ENCODE measurements at places on chromosomes 1 and 21. TPM values are rescaled to one million over a fixed set of nuclear protein-coding genes. Genes with fewer than 3 reads are reported as not detected.

The CDK18 gene
- 80.7 TPM for total RNA-seq

The KRTAP27-1 gene
- total RNA-seq, result not detected

The SLC30A10 gene
- not detected for total RNA-seq

The HCN3 gene
- 5.7 TPM for total RNA-seq

The TMEM53 gene
- 6.6 TPM for total RNA-seq

The CCDC17 gene
- total RNA-seq, result 1.8 TPM

The SPRR1B gene
- not detected for total RNA-seq

The EFNA4 gene
- 3.0 TPM for total RNA-seq

The EPHA2 gene
- 25.2 TPM for total RNA-seq

The RUNX3 gene
- 2.9 TPM for total RNA-seq

The PROK1 gene
- total RNA-seq, result 0.27 TPM

The TMPRSS15 gene
- total RNA-seq, result not detected

The TRIM17 gene
- 2.5 TPM for total RNA-seq

The SFN gene
- 7.6 TPM for total RNA-seq

The ALDH9A1 gene
- total RNA-seq, result 36.5 TPM

- no peak for DNase-seq
- no peaks in the 10 kb centered on the region for H3K27me3 ChIP-seq
- H3K36me3 ChIP-seq, result no peaks in the 10 kb centered on the region
- H3K27ac ChIP-seq, result no peak overlapping the region
- no peaks in the 10 kb centered on the region for H3K4me1 ChIP-seq
Measured at GRCh38 chr1:233641029-233641428, 27.1 kb downstream of the KCNK1 start.

DNA sequence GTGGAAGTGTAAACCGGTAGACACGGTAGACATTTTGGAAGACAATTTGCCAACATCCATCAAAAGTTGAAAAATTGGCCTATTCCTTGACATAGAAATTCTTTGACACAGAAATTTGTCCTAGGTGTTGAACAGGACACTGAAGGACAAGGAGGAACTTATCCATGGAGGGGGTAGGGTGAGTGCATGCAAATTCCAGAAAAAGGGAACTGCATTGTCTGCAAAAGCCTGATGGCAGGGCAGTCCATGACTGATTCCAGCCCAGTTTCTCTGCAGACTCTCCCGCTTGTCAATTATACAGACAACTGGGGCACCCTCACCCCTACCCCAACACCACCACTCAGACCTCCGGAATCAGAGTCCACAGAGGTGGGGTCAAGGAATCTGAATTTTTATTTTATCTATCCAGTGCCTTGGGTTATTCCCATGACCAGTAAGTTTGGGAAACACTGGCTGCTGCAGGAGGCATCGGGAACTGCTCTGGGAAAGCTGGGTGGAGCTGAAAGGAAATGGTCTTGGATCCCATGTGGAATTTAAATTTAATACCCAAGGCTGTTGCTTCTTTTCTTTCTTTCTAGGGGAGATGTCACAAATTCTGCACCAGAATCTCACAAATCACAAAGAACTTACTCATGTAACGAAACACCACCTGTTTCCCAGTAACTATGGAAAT, 103.3 kb upstream of the SLC45A1 start:
- no peaks in the 10 kb centered on the region for H3K4me1 ChIP-seq
- DNase-seq, result no peak
- no peak overlapping the region for H3K27ac ChIP-seq
- no peak overlapping the region for H3K4me3 ChIP-seq

DNA sequence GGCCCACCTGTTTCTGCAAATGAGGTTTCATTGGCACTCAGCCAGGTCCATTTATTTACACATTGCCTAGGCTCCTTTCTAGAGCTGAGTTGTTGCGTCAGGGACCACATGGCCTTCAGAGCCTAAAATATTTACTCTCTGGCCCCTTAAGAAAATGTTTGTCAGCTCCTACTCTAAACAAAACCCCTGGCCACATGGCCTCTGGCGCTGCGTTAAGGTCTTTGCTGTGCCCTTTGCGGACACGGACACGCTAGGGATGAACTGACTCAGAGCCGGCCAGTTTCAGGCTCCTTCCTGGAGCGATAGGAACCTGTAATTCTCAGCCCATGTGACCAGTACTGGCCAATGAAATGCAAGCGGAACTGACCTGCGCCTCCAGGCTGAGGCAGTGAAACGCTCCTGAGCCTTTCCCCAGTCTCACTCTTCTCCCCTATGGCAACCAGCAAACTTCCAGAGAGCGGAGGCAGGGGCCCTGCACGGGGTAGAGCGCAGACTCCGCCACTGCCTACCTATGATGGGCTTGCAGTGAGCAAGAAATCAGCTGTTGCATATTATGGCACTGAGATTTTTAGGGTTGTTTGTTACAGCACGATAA, 160.3 kb downstream of the ETS2 start:
- no peaks in the 10 kb centered on the region for H3K4me1 ChIP-seq
- no peak overlapping the region for H3K27ac ChIP-seq
- DNase-seq, result no peak
- no peaks in the 10 kb centered on the region for H3K36me3 ChIP-seq
- no peaks in the 10 kb centered on the region for H3K27me3 ChIP-seq

GRCh38 chr1:116825207-116825719, 71.0 kb downstream of the CD2 start:
- no peaks in the 10 kb centered on the region for H3K4me1 ChIP-seq
- no peak for DNase-seq
- H3K4me3 ChIP-seq, result no peak overlapping the region
- no peak overlapping the region for H3K27ac ChIP-seq

DNA sequence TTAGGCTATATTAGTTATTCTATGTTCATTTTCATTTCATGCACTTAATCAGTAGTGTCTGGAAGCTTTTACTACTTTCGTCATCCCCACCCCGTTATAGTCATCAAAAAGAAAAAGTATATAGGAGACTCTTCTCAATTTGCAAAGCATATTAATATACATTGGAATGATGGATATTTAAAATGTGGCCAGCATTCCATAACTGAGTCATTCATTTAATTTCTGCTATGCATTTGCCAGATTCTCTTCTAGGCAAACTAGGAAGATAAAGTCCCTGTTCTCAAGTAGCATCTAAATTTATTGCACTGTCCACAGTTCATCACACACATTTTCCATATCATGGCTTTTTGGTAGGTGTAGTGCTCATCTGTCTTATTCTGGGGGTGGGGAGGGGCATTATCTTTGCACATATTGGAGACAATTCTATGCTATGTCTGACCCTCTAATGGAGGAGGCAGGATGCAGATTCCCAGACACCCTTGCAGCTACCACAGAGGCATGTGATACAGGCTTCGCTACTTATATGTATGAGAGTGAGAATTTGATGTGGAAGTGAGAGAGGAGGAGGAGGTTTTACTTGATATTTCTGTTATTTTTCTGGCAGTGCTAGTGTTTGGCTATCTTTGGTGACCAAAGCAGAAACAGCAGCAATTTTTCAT, 125.8 kb downstream of the CTH start:
- no peak for DNase-seq
- no peaks in the 10 kb centered on the region for H3K27me3 ChIP-seq
- H3K4me3 ChIP-seq, result no peak overlapping the region
- H3K27ac ChIP-seq, result no peak overlapping the region

DNA sequence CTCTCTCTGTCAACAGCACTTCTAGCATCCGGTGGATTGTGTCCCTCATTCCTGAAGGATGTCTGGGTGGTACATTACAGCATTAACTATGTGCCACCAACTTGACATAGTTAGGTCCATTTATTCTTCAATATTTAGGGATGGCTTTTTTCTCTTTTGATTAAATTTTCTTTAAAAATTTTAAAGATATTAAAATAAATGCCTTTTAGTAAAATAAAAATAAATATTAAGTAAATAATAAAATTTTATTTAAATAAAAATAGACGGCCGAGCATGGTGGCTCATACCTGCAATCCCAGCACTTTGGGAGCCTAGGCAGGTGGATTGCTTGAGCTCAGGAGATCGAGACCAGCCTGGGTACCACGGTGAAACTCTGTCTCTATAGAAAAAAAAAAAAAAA, 9.7 kb upstream of the KLHL20 start:
- peaks cover 2% of the 10 kb centered on the region for H3K27me3 ChIP-seq
- no peaks in the 10 kb centered on the region for H3K4me1 ChIP-seq
- no peak for DNase-seq
- H3K36me3 ChIP-seq, result no peaks in the 10 kb centered on the region

DNA sequence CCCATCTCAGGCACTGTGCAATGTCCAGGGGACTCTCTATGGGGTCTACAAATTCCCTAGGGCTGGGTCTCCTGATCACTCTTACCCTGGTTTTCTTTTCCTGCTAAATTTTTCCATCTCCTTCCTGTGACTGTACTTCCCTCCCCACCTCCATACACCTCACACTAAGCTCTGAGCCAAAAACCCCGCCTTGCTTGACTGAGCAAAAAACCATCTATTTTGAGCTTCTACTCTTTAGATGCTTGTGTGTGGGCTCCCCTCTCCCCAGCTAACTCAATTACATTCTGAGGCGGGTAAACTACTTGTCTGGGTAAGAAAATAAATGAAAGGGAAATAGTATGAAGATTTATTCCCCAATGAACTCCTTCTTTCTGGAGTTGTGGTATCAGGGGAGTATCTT, 187.9 kb downstream of the PTPRU start:
- no peaks in the 10 kb centered on the region for H3K27me3 ChIP-seq
- H3K27ac ChIP-seq, result no peak overlapping the region
- DNase-seq, result no peak
- no peak overlapping the region for H3K4me3 ChIP-seq
- no peaks in the 10 kb centered on the region for H3K4me1 ChIP-seq
- H3K36me3 ChIP-seq, result no peaks in the 10 kb centered on the region

GRCh38 chr1:29304025-29304684, 67.8 kb downstream of the PTPRU start:
- no peaks in the 10 kb centered on the region for H3K4me1 ChIP-seq
- H3K27ac ChIP-seq, result no peak overlapping the region
- H3K4me3 ChIP-seq, result no peak overlapping the region
- DNase-seq, result no peak
- no peaks in the 10 kb centered on the region for H3K36me3 ChIP-seq

DNA sequence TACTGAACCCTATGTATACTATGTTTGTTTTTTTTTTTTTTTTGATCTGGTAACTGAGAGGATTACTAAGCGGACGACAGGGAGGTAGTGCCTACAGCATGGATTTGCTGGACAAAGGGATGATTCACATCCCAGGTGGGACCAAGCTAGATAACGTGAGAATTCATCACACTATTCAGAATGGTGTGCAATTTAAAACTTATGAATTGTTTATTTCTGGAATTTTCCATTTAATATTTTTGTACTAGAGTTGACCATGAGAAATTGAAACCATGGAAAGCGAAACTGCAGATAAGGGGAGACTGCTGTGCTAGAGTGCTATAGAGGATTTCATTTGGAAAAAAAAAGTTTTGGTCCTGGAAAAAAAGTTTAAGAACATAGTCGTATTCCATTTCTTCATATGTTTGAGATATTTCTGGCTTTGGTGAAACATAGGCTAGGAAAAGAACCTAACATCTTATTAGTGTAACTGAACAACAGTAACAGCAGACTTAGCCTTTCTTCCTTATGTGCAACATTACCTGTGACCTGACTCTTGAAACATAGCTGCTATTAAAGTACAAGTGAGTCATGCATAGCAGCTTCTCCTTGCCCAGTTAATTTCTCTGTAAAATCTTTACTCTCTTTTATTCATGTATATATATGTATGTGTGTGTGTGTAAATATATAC, 202.5 kb downstream of the FGGY start:
- no peaks in the 10 kb centered on the region for H3K36me3 ChIP-seq
- H3K27me3 ChIP-seq, result no peaks in the 10 kb centered on the region
- no peaks in the 10 kb centered on the region for H3K4me1 ChIP-seq
- no peak overlapping the region for H3K27ac ChIP-seq
- DNase-seq, result no peak

DNA sequence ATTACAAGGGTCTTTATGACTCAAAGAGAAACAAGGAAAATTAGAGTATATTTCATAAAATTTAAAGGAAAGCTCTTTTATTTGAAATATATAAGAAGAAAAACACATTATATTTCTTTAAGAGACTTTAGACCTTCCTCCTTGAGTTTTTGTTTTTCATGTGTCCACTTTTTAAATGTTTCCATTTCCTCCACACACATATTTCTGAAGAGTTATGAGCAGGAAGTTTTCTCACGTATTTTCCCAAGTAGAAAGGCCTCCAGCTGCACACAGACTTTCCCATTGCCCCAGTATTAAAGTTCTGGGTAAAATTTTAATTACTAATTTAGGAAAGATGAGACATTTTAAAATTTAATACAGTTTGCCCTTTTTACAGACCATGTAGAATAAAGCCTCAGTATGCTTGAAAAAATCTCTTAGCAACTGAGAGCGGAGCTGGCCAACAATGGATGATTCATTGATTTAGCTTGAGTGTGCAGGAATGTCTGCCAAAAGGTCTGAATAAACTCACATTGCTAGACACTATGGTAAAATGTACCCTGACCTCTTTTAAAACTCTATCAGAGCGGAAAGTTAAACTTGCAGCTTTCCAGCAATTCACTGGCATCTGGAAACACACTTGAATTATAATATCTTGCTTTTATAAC, 57.9 kb downstream of the DDAH1 start:
- H3K27ac ChIP-seq, result no peak overlapping the region
- H3K4me3 ChIP-seq, result no peak overlapping the region
- H3K27me3 ChIP-seq, result no peaks in the 10 kb centered on the region
- DNase-seq, result no peak

DNA sequence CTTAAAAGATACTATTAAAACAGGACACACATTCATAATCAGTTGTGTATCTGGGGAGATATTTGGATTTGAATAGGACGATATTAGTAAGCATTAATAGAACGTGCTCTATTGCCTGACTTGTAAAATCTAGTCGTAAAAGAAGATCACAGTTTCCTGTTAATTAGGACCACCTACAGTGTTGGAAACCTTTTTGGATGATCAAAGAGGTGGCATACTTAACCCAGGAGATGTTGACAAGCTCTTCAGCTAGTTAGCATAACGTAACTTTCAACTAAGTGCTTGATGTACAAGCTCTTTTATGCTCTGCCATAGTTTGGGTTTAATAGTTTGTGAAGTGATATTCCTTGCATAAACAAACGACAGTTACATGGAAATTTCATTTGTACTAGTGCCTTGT, 293.3 kb upstream of the NR5A2 start:
- H3K27me3 ChIP-seq, result no peaks in the 10 kb centered on the region
- H3K4me1 ChIP-seq, result no peaks in the 10 kb centered on the region
- H3K4me3 ChIP-seq, result no peak overlapping the region
- no peak overlapping the region for H3K27ac ChIP-seq
- DNase-seq, result no peak

- H3K4me1 ChIP-seq, result no peaks in the 10 kb centered on the region
- no peaks in the 10 kb centered on the region for H3K36me3 ChIP-seq
- H3K27me3 ChIP-seq, result no peaks in the 10 kb centered on the region
- no peak overlapping the region for H3K27ac ChIP-seq
- DNase-seq, result no peak
Measured at GRCh38 chr21:27804515-27804914, 837.6 kb upstream of the ADAMTS5 start.

DNA sequence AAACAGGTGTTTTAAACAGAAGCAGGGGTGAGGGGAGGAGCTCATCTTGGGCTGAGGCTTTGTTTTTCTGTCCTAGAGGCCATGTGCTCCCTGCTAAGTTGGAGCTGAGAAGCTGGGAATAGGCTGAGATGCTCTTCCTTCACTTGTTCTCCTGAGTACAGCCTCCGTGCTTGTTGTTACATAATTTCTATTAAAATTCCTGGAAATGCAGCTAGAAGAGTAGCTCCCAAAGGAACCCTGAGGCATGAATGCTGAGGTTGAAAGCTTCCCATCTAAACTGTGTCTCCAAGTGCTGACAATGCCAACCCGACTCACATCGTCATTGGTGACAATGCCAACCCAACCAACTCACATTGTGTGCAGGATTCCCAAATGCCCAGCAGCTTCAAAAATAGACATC, 12.6 kb upstream of the ITPKB start:
- H3K36me3 ChIP-seq, result no peaks in the 10 kb centered on the region
- no peaks in the 10 kb centered on the region for H3K4me1 ChIP-seq
- H3K4me3 ChIP-seq, result no peak overlapping the region

Measured in aorta (tissue), 5 donors.